ENCODE measurements at places on chromosomes 4 and X. TPM values are rescaled to one million over a fixed set of nuclear protein-coding genes. Genes with fewer than 3 reads are reported as not detected.

GRCh38 chr4:10395971-10396580 lies 61.1 kb downstream of the ZNF518B start:
- no peak for ATAC-seq

DNA sequence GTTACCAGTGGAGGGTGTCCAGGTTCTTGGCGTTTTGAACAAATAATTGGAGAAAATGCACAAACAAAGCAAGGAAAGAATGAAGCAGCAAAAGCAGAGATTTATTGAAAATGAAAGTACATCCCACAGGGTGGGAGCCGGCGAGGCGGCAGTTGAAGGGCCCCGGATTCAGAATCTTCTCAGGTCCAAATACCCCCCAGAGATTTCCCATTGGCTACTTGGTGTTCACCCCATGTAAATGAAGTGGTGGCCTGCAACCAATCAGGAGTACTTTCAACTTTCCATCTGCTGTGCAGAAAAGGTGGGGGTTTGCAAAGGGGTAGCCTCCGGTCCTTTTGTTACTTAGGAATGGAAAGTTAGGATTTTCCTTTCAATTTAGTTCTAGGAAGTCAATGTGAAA lies 1447.0 kb downstream of the C4orf33 start:
- no peak for ATAC-seq

DNA sequence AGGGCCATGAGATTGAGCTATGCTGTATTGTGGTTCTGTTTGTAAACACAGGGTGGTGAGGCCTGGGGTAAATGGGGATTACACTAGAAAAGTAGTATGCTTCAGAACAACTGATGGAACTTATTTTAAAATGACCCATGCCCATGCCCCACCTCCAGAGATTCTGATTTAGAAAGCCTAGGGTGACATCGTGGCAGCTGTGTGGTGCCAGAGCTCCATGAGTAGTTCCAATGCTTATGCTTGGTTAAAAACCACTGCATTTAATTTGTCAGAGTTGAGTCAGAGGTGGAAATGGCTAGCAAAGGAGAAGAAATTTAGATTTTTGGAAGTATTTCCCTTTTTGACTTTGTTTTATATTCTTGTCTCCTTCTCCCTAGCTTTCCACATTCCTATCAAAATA lies 63.4 kb upstream of the PDE5A start:
- ATAC-seq = no peak

DNA sequence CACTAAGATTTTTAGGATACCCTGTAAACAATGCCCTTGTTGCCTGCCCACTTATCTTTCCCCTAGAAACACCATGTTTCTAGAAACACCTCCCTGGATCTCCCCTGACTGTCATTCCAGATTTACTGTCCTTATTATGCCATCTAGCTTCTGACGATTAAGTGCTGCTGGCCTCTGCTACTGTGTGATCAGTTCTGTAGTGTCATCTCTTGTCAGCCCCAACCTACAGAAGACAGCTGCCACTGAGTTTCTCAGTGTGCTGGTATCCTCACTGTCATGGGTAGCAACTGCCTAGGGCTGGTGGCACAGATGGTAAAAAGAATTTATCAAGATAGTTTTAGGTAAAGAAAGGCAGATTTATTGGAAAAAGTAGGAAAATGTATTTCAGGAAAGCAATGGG lies 68.7 kb upstream of the WWC2 start:
- no peak for ATAC-seq

- ATAC-seq = peak; percentile 87
Measured at GRCh38 chr4:174669270-174669669, 147.0 kb upstream of the HPGD start.

DNA sequence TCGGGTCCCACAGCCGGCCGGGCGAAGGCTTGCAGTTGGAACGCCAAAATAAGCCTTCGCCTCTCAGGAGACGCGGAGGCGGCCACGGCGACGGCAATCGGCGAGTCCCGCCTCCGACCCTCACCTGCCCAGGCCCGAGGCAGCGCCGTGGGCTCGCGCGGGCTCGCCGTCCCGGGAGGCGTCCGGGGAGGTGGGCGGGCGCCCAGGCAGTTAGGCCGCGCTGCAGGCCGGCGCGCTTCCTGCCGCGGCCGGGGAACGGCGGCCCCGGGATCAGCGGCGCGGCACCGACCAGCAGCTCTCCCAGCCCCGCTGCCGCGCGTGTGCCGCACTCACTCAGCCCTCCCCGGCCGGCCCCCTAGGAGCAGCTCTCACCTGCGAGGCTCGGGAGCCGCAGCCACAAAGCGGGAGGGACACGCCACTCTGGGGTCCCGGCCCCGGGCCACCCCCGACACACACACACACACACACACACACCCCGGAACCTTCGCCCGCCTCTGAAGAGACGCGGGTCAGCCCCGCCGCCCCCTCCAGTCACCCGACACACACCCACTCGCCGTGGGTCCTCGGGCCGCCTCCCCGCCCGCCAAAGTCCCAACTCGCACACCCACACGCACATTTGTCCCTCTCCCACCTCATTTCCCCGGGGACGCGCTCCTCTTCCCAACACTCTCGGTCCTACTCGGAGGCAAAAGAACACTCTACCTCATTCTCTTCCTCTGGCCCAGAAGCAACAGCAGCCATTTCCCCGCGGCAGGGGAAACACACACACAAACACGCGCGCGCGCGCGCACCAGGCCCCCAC lies at the start of gene CNOT6L:
CNOT6L (minus strand) TSS at position 767 of the 802 bp plus-strand sequence; CDS start at position 707, 60 bp downstream.
- ATAC-seq = peak; percentile 29

- ATAC-seq = no peak
Measured at GRCh38 chr4:22003878-22004277, 55.3 kb upstream of the KCNIP4 start.

GRCh38 chr4:52350926-52351325 lies 299.8 kb downstream of the SPATA18 start:
- no peak for ATAC-seq

DNA sequence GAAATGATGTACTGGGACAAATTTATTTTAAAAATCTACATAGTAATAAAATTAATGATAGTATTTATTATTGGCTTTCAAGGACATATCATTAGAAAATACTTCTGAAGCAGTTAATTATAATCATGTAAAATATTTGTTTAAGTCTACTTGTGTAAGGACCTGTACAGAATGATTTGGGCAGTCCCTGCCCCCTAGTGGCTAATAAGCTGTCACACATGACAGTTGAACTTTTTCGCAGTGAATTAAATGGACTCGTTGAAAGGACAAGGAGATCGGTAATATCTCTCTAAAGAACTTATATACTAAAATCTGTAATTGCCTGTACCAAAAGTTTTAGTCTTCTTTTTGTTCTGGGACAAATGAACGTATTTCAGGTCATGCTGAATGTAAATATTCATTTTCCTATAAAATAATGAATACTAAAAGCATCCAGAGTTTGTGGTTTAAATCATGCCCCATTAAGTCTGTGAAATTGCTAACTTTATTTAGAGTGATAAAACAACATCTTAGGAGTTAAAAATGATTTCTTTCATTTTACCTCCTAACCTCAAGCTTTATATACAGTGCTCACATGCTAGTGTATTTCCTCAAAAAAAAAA lies 13.6 kb downstream of the EXOC1 start:
- ATAC-seq = peak; percentile 49

- ATAC-seq = no peak
Measured at GRCh38 chrX:136029766-136030165, 44.5 kb downstream of the SLC9A6 start.

DNA sequence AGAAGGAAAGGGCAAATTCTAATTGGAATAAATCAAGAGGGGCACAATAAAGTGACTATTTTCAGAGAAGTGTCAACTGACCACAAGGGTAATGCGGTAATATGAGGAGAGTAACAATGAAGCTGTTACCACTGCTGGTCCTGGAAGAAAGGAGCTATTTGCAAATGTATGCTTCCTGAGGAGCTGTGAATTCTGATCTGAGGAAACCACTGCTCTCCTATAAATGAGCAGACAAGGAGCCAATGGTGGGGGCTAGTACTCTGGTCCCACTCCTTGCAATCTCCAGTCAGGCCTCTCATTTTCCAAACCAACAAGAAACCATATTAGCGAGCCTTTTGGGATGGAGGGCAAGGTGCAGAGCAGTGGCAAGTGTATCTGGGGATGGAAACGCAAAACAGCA lies 770.2 kb downstream of the FSTL5 start:
- peak; percentile 47 for ATAC-seq

GRCh38 chrX:67673741-67674274 lies 130.0 kb downstream of the AR start:
- no peak for ATAC-seq

- ATAC-seq = peak; percentile 56
Measured at GRCh38 chr4:7699031-7699430, 240.6 kb downstream of the AFAP1 start.

GRCh38 chrX:48504261-48504660 lies 4.5 kb upstream of the PORCN start:
- no peak for ATAC-seq

DNA sequence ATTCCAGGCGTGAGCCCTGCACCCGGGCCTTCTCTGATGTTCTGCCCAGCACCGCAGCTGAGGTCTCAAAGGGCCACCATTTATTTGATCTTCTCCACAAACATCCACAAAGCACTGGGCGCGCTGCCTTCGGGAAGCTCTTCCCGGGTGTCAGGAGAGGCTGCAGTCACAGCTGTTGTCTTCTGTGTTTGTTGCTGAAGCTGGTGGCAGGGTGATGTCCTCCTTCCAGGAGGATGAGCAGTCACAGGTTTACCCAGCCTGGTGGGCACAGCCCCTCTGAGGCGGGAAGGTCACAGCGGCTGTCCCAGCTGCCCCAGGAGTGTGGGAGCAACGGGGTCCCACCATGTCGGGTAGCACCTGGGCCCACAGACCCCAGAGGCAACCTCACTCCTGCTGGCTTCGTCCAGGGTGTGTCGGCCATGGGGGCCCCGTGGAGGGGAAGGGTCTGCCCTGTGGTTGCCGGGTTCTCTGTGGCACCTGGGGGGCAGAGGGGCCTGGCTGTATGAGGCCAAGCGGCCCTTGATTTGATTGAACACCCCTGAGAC lies 27.6 kb downstream of the FGFRL1 start:
- ATAC-seq = no peak

- no peak for ATAC-seq
Measured at GRCh38 chrX:20743046-20743445, 476.3 kb upstream of the RPS6KA3 start.

DNA sequence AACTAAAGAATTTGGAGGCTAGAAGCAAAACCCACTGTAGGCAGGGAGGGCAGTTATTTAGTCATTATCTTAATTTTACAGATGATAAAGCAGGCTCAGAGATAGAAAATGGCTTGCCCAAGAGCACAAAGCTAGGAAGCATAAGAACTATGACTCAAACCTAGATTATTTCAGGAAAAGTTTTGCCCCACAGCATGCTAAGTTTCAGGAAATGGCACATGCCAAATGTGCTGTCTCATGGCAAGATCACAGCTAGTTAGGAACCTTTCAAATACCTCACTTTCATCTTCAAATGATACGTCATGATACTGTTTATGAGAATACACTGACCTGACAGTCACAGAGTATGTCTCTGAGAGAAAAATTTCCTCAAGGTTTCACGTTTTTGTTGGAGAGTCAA lies 78.5 kb upstream of the SPANXC start:
- no peak for ATAC-seq

DNA sequence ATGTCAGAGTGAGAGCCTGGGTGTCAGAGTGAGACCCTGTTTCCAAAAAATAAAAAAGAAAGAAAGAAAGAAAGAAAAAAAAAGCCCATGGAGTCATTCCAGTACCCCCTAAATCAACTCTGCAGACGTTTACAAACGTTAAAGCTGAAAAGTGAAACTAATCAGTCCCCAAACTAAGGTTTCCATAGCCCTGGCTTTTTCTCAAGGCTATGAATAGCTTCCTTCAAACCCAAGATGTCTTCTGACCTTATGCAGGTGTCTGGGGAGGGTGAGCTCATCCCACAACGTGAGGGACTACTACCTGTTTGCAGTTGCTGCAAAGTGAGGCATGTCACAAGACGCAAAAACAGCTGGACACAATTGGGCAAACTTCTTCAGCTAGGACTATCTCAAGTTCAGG lies 144.0 kb downstream of the SH3KBP1 start:
- ATAC-seq = no peak

GRCh38 chrX:134369576-134369975 lies 90.4 kb upstream of the HPRT1 start:
- ATAC-seq = no peak

DNA sequence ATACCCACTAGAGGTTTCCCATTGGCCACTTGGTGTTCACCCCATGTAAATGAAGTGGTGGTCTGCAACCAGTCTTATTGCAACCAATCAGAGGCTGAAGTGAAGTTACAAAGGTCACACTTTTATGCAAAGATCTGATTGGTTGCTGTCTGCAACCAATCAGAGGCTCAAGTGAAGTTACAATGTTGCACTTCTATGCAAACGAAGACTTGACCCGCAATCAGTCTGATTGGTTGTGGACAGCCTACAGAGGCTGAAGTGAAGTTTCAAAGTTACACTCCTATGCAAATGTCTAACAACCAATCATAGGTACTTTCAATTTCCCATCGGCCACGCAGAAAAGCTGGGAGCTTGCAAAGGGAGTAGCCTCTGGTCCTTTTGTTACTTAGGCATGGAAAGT lies 22.3 kb upstream of the XPNPEP2 start:
- ATAC-seq = no peak

DNA sequence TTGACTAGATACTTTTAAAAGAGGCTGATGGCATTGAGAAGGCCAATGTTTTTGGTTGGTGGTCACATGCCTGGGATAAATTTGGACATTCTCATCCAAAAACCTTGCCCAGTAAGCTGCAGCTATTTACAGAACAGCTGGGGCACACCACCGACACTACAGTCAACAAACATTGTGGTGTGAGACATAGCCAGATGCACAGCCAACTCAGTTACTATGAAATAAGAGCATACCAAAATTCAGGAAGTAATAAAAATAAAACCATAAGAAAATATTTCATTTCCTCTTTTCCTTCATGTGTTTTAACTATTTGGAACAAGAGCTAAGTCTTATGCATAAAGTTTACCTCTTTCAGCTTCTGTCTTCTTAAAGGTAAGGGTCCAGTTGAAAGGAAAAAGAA lies 8.8 kb downstream of the PPM1K start:
- ATAC-seq = no peak

The FHIP1A gene
- total RNA-seq = 3.5 TPM

The GIMD1 gene
- total RNA-seq = 0.20 TPM

The TENM3 gene
- 41.2 TPM for total RNA-seq

The RTL3 gene
- not detected for total RNA-seq

The KDR gene
- total RNA-seq = 29.8 TPM

The CPZ gene
- total RNA-seq = not detected

The CXCL11 gene
- total RNA-seq = 3.6 TPM
